ENCODE measurements at places on chromosomes 4 and X.
A peak's percentile ranks its signal among the peaks of the same experiment; 100 is the strongest.

- DNase-seq: no peak
Measured at GRCh38 chr4:52096048-52096447, 44.9 kb downstream of the SPATA18 start.

DNA sequence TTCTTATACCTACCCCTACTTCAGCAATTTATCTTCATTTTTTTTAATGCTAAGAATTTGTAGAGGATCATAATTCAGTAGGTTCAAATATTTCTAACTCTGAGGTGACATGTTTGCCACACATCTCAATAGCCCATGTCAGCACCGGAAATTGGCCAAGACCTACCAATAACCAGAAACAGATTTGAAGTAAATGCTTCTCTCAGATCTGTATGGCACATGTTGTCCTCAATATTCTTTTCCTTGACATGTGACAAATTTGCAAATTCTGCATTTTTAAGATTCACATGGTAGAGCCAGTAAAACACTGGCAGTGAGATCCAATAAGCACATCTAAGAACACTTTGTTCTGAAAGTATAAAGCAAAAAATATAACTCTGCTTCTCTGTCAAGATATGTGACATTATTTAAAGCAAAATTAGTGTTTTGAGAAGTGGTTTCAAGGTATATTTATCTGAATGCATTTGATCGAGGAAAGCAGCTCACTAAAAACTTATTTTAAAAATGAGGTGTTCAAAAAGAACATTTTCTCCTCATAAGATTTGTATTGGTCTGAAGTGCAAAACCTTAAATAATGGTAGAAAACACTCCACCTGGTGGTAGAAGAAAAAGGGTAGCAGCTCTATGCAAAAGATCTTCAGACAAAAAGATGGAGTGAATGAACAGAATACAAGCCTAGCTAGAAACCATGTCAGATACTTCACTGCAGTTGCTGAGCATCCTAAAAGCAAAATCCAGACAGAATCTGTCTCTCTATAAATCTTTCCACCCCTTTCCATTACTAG, 513.8 kb upstream of the FAM241A start:
- no peak for DNase-seq

GRCh38 chr4:161320377-161320776, 843.4 kb downstream of the FSTL5 start:
- no peak for DNase-seq

DNA sequence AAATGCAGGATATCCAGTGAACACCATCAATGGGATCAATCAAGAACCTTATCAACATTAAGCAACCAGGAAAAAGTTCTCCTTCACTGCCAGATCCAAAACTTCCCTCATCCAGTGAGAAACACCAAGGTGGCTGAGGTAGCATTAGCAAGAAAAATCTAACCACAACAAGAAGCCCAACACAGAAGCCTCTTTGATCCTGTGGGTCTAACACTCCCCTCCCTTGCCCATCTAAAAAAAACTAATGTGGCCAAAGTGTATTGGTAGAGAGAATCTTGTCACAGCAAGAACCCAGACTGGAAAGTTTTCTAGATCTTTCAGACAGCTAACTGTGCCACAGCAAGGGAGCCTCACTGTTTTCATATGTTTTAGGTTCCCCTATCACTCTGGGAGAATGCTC, 558.0 kb downstream of the STPG2 start:
- DNase-seq: no peak

DNA sequence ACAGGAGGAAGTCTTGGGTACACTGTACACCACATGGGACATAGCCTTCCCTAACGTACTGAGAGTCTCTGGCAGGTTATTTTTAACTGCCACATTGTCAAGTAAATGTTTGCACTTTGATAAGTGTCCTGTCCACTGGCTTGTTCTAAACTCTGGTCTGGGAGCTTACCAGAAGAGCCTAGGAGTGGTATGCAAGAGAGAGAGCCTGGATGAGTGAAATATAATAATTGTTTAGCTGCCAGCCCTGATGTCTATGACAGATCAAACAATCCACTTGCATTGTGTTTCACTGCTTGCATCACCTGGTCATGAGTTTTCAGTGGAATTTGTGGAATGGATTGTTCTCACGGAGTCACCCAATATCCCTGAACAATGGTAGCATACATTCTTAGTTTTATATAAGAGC, 91.6 kb downstream of the SHROOM3 start:
- no peak for DNase-seq

DNA sequence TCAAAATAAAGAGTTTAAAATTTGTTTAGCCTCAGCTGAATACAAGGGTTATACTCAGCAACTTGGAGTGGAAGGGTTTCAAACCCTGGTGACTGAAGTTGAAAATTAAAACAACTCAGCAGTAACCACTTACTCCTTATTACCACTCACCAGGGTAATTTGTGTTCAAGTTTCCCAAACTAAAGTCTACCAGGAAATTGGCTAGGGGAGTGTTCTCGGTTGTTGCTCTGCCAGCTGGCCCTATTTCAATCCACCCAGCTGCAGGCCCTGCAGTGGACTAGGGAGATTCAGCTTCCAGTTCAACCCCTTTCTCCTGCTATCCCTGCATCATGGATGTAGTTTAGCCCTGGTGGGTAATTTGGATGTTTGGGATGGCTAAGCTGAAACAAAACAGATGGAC, 37.8 kb upstream of the EXOC1L start:
- no peak for DNase-seq

DNA sequence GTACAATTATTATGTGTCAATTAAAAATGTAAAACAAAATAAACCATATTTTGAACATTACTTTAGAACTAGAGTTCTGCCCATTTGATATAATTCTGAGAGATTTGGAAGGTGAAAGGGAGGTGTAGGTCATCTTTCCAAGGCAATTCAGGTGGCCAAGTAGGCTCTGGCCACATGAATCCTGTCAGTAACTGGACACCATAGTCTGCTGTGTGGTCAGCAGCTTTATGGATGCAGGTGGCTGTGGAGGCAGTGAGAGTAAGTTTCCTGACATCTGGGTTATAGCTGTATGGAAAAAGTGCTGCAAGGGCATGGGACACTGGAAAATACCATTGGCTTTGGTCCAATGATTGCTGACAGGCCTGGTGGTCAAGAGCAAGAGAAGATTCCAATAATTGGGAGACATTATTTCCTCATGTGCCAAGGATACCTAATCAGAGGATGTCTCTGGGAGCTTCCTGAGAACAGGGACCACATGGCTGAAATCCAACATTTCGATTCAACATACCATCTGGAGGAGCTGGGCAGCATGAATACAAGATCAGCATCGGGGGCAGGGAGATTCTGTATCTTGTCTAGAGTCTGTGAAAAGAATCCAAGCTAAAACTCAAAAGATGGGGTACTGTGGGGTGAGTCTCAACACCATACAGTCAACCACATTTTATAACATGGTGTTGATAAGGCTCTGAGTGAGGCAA, 523.1 kb downstream of the MID1IP1 start:
- no peak for DNase-seq

DNA sequence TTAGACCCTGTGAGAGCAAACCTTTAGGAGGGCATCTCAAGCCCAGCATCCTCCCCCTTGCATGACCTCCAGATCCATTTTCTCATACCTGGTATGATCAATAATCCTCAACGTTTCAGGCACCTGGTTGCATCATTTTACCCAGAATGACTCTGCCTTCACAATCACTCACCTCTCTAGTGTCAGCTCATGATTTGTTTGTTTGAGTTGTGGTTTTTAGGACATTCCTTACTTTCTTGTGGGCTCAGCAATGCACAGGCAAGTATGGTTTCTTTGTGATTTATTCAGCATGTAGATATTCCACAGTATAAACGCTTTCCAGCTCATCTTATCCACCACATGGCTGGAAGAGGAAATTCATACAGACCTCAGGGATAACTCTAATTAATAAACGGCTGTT, 93.6 kb upstream of the CPEB2 start:
- no peak for DNase-seq

GRCh38 chr4:126533146-126533805, 1099.5 kb upstream of the INTU start:
- DNase-seq: no peak

DNA sequence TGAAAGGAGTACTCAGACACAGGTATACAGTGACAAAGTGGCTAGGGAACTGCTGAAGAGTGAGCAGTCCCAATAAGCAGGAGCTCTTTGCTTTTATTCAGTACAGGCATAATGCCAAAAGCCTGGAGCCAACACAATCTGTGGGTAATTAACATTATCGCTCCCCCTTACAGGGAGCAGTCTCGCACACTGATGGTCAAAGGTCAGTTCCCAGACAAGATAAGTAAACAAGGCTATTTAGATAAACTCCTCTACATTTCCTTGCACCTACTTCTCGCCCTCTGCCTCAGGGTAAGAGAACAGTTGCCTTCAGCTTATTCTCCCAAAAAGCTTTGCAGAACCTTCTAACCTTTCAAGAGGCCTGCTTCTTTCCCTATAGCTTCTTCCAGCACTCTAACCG, 73.9 kb upstream of the TAF9B start:
- DNase-seq: no peak

DNA sequence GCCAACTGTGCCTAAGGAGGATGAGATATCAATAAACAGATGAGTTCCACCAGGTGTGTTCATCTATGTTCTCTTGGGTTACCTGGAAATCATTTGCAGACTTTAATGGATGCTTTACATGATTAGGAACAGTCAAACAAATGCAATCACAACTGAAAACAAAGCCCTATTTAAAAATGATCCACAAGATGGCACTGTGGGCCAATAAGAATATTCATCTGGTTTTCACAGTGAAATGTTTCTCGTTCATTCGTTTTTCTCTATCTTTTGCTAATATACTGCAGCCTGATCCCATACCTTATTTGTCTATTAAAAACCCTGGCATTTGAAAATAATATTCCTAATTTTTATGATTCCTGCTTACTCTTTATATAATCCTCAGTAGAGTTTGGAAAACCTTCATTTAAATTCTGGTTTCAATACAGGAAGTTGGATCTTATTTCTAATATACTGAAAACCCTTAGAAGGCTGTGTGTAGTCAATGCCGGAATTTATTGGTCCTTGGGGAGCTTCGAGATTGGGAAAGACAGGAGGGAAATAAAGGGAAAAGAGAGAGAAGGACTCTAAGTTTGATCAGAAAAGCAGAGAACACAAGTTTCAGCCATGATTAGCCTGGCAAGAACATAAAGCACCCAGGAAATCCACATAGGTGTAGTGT, 63.8 kb upstream of the TAPT1 start:
- peak; percentile 25 for DNase-seq

GRCh38 chrX:68440442-68440841, 7.1 kb upstream of the OPHN1 start:
- no peak for DNase-seq

DNA sequence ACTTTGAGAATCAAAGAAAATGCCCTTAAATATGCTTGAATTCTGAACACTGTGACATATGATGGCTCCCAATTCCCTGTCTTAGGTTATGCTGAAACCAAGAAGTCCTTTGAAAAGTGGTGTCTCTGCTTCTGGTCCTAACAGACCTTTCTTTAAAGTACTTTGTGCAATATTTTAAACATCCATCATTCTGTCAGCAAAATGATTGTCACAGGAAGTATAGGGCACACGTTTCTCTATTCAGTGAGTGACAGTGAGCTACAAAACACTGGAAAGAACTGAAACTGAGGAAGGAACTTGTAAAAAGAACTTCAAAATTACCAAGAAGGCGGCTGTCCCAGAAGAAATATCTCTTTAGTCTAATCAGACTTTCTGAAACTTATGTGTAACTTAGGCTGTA, 12.2 kb upstream of the NUP54 start:
- DNase-seq: no peak

DNA sequence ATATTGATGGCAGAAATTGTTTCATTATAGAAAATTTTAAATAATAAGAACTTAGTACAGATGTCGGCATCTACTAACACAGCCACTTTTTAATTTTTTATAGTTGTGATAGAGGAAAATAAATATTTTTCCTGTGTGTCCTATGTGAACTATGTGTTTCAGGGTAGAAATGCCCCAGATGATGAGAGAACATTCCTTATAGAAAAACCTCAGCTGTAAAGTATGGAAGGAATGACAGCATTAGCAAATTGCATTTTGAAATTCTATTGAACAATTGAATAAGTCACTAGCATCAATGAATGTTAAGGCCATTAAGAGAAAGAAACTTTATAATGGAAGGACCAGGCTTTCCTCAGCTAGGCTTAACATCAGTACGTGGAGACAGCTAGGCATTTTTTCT, 149.2 kb downstream of the CFAP299 start:
- no peak for DNase-seq

GRCh38 chrX:24515447-24515846, 50.4 kb downstream of the PDK3 start:
- no peak for DNase-seq

DNA sequence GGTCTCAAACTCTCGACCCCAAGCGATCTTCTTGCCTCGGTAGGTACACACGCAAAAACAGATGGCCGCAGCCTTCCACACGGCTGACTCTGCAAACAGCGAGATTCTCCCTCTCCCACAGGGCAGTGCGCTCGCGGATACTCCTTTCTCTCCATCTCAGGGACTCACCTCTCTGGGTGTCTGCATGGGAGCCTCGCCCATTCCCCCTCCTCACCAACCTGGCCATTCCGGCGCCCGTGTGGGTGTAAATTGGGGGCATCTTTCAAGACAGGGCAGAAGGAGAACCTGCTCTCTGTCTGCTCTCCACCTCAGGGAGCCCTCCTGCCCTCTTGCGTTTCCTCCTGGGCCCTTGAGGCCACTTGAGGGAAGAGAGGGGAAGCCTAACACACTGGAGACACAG, 4.4 kb downstream of the CTAG2 start:
- no peak for DNase-seq

DNA sequence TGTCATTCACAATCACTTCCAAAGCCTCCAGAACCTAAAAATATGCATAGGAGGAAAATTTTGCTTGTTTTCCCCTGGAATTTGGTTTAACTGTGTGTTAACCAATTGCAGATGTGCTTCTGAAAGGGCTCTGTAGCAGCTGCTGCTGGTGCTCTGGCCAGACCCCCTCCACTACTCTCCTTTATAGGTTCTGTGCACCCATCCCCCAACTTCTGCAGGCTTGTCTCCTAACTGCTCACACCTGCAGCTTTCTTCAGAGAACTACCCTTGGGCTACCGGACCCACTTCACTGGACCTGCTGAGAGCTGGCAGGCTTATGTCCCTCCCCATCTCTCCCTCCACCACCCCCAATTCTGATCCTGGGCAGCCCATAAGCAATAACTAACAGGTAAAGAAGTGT, 662.1 kb upstream of the DIPK2B start:
- DNase-seq: no peak

GRCh38 chr4:53050361-53050774, 188.3 kb downstream of the RASL11B start:
- DNase-seq: no peak

- no peak for DNase-seq
Measured at GRCh38 chr4:172962564-172963353, 205.9 kb upstream of the GALNT7 start.
